ENCODE measurements at places on chromosomes 11 and 22.

DNA sequence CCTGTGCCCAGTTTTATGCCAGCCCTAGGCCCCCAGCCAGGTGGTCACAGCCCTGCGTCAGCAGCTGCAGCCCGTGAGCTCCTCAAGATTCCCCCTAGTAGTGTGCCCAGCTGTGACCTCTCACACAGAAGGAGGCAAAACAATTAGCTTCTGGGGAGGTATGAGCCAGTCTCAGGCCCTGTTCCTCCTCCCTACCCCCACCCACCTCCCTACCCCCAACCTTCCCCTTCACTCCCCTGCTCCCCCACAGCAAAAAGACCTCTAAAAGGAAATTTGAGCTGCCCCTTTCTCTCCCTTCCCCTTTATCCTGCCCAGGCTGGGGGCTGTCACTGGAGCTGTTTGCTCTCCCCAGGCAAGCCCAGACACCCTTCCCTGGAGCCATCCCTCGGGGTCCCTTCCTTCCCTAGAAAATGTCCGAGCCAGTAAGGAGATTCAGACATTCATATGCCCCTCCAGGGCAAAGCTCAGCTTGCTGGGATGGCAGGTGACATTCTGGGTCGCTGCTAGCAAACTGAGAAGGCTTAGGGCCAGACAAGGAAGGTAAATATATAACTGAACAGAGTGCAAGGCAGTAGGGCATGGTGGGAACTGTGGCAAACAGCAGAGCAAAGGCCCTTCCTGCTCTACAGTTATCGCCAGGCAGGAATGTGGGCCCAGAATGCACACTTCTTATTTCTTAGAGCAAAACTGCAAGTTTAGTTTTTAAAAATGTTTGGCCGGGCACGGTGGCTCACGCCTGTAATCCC, 300.2 kb downstream of the MN1 start:
- no peak for DNase-seq

- DNase-seq: no peak
Measured at GRCh38 chr22:19753090-19753842, 7.3 kb upstream of the TBX1 start.

DNA sequence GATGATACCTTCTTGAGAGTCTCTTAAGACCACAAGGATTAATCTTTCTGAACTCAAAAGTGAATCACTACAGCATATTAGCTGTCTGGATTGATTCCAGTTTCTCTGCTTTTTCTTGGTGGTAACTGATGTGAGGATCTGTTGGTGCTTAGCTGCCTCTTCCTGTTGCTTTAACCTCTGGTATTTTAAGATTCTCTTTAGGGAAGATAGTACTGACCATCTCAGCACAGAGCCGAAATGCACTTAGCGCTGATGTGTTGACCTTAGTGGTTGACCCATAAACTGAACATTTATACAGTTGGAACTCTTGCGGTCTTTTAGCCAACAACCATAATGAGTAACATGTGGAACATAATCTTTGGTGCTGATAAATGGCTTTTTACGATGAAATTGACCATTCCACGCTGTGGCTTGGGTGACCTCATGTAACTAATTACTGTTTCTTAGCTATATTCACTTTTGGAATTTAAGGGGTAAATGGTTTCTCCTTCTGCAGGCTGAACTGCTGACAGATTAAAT, 33.7 kb downstream of the APLP2 start:
- no peak for DNase-seq

DNA sequence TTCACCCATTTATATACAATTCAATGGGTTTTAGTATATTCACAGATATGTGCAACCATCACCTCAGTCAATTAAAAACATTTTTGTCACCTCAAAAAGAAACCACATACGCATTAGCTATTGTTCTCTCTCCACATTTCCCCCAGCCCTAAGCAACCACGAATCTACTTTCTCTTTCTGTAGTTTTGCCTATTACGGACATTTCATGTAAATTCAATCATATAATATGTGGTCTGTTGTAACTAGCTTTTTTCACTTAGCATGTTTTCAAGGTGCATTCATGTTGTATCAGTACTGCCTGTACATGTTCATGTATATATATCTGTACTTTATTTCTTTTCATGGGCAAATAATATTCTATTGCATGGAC, 104.7 kb upstream of the RRM1 start:
- no peak for DNase-seq

DNA sequence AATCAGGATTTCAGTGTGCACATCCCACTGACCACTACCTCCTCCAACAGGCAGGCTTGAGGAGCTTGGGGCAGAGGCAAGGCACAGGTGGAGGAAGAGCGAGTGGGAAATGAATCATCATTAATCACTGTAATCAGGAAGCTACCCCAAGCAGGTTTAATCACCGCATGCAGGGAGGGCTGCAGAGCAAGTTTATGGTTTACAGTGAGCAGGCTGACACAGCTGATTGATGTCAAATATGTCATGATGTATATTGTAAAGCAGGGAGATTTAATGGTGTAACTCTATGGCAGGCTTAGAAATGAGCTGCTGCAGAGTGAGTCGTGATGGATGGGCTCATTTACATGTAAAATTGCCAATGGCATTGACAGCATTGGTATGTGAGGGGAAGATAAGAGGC, 441.0 kb downstream of the NTM start:
- no peak for DNase-seq

- no peak for DNase-seq
Measured at GRCh38 chr11:110152199-110152598, 59.0 kb downstream of the ZC3H12C start.

DNA sequence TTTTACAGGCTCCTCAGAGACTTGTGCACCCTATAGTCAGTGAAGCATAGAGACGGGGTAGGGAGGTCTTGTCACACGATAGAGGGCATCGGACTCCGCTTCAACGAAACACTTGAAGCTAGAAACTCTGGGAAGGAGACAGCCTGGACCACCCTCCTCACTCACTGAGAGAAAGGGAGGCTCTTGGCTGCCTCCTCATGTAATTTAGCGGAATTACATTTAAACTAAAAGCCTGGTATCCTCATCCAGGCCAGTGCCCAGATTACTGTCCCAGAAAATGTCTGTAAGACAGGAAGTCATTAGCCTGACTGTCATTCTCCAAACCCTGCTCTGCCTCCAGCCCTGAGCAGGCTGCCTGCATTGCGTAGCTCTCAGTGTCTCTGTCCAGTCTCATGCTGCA, 36.0 kb downstream of the TTLL1 start:
- DNase-seq: no peak

DNA sequence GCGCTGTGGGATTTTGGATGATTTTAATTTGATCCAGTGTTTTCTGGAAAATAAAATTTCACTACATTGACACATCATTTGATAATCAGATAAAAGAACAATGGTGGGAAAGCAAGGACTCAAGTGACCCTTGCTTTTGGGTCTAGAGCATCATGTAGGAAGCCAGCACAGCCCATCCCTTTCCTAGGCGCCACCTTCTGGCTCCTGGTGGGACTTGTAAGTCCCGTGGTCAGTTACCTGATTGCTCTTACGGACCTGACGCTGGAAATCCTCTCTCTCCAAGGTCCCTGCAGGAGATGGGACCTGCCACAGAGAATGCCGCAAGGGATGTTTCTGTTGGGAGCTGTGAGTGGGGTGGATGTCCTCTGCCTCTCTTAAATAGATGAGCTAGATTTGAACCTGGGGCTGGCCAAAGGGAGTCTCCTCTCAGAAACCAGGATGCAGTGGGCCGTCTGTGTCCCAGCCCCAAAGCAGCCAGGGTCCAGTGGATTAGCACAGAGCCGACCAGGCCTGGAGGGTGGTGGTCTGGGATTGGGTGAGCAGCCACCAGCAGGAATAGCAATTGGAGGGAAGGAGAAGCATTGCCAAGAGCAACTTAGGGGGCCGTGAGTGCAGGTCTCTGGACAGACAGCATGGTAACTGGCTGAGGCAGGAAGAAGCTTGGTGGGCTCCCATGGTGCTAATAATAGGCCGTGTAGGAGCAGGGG, 21.7 kb downstream of the TIMP3 start:
- peak; percentile 59 for DNase-seq

- DNase-seq: no peak
Measured at GRCh38 chr11:116890193-116890592, 52.8 kb upstream of the APOA1 start.

DNA sequence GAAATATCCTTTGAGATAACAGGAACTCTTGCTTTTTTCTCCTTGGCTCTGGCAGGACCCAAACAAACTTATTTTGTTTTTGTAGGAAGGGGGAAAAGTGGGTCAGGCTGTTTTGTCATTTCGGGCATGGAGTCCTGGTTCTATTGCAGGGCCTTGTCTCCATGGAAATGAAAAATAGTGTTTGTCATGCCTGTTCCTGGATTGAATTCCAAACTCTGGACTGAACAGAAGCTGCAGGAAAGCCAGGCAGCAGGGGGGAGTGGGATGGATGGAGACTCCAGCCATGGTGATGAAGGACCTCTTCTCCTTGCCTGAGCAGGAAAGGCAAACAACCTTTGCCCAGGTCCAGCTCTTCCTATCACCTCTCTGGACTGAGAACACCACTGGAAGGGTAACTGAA, 87.0 kb downstream of the SCN3B start:
- DNase-seq: no peak

DNA sequence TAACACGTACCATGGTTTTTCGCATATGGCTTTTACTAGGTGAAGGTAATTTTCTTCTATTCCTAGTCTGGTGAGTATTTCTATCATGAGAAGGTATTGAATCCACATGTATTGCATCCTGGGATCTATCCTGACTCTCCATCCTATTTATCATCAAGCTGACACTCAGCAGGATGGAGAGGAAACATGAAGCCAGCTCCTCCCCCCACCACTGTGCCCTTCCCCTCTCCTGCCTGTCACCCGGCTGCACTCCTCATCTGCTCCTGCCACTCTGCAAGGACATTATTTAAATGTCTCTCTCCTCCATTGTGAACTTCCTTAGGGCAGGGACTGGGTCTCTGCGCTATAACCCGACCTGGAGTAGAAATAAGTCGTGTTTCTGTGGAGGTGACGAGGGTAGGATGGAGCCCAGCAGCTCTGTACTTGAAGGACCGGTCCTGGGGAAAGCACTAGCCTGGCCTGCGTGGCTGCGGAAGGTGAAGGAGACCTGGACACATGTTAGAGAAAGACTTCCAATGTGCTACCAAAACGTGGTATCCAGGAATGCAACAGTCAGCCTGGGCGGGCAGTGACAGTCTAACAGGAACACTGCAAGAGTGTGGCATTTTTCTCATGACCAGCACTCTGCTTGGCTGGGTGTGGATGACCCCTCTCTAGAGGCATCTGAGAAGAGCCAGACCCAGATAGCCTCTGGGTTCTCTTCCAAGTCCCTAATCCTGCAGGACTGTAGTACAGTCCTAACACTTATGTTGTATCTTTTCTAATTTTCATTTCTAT, 111.2 kb downstream of the MICAL3 start:
- DNase-seq: no peak

- no peak for DNase-seq
Measured at GRCh38 chr22:45961679-45962433, 15.1 kb downstream of the WNT7B start.

- no peak for DNase-seq
Measured at GRCh38 chr11:26620282-26621045, 48.4 kb upstream of the MUC15 start.

DNA sequence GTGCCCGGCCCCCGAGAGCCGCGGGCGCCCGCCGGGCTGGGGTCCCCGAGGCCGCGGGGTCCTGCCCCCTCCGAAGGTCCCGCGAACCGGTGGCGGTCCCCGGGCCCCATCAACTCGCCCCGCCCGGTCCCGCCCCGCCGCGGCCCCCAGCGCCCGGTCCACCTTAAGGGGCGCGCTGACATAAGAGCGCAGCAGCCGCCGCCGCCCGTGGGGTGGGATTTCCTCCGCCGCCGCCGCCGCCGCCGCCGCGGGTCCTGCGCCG, at the start of gene ZDHHC8:
Gene ZDHHC8 (plus strand): TSS at position 208 of the 262 bp plus-strand sequence. CDS start 144 bp downstream, outside the sequence.
- DNase-seq: no peak

DNA sequence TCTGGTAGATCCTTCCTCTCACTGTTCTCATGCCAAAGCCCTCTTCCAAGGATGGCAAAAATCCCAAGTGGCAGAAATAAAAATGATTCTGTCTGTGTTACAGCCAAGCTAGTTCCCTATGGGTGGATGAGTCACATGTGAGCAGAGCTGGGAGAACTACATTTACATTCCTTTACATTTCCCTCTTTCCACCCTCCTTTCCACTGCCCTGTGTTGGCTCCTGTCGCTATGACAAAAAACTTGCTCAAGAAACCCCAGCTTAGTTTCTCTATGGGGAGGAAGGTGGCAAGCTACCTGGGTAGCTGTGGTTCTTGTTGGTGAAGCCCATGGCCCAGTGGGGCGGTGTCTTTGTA, 10.2 kb upstream of the DDB2 start:
- DNase-seq: no peak

DNA sequence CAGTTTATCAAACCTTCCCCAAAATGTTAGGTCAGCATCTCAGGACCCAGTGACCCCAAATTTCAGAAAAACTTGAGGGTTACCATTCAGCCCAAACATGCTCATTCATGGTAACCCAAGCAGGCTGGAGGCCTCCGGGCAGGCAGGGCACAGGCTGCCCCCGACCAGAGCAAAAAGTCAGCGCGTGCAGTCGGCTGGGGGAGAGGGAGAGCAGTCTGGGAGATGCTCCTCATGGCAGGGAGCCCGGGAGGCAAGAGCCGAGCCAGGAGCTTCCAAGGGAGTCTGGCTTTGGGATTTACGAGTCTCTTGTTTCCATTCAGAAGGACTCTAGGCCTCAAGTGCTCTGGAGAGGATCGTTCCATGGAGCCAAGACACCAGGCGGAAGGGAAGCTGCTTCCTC, 45.7 kb downstream of the RPUSD4 start:
- no peak for DNase-seq

DNA sequence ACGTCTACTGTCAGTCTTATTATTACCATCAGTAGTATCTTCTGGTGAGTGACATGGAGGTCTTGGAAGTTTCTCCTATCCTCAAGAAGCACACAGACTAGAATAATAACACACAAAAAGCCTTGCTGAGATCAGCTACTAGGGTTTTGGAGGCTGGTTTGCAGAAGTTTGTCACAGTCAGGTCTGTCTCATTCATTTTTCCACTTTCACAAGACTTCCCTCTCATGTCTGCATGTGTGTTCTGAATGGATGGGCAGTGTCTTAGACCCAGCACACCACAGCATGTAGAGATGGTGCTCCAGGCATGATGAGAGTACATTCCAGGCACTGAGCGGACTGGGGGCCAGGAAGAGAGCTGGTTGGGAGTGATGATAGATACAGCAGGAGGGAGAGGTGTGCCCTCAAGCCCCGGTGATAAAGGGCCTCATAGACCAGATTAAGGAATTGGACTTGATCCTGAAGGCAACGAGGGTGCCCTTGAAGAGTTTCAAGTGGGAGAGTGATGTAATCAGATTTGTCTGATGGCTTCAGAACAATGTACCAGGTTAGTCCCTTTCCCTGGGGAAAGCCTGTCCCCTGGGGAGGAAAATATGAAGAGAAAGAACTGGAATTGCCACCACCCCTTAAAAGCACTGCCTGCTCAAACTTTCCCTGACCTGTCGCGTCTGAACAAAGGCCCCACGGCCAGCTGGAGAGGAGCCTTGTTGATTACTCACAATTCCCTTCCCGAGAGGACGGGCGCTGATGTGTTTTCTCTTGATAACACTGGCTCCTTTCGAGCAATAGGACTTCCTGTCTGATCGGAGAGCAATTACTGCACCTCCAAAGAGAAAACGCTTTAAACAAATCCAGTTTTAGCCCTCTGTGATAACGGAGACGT, 45.1 kb upstream of the LMO2 start:
- DNase-seq: no peak

Data from H1 (cell line).